ENCODE measurements at places on chromosomes 5 and 9.

DNA sequence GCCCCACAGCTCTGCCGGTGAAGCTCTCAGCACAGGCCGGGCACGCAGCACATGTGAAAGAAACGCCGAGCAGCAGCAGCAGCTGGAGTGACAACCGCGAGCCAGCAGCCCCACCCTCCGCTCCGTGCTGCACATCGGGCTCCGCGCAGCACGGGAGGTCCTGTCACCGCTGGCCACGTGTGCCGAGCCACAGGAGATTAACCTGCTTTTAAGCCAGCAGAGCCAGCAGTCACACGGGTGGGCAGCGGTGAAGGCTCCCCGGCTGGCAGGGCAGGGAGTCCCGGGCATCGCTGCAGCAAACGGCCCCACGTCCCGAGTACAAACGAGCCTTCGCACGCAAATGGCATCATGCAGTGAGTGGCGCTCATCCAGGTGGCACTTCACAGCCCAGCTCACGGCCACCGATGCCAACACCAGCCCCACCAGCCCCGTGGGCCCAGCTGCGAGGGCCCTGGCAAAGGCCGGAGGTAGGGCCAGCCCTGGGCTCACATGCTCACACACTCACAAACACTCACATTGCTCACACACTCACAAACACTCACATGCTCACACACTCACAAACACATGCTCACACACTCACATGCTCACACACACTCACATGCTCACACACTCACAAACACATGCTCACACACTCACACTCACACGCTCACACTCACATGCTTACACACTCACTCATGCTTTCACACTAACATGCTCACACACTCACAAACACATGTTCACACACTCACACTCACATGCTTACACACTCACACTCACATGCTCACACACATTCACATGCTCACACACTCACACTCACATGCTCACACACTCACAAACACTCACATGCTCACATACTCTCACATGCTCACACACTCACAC is 11.1 kb downstream of the CCDC187 start:
- peak; percentile 46 for DNase-seq

GRCh38 chr5:132271251-132272246 is 14.1 kb downstream of the PDLIM4 start:
- no peak for DNase-seq

GRCh38 chr9:35717132-35717870 is 14.7 kb downstream of the TLN1 start:
- DNase-seq: no peak

- DNase-seq: no peak
Observed at GRCh38 chr5:64437496-64437895, 68.3 kb upstream of the RGS7BP start.

GRCh38 chr5:180642181-180642775 is 7.1 kb downstream of the FLT4 start:
- DNase-seq: no peak

DNA sequence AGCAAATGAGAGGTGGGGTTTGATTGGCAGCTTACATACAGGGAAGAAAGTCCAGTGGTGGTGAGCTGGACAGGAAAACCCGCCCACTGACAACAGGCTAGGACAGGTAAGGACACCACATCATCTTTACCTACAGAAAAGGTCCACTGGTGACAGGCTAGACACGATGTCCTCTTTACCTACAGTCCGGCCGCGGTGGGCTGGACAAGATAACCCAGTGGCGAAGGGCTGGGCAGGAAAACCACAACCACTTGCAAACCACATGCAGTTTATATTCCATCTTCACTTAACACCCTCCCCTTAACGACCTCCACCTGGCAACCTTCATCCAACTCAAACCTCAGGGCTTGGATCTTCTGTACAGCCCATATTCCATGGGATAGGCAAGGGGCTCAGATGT is 5.0 kb upstream of the NIPAL4 start:
- no peak for DNase-seq

DNA sequence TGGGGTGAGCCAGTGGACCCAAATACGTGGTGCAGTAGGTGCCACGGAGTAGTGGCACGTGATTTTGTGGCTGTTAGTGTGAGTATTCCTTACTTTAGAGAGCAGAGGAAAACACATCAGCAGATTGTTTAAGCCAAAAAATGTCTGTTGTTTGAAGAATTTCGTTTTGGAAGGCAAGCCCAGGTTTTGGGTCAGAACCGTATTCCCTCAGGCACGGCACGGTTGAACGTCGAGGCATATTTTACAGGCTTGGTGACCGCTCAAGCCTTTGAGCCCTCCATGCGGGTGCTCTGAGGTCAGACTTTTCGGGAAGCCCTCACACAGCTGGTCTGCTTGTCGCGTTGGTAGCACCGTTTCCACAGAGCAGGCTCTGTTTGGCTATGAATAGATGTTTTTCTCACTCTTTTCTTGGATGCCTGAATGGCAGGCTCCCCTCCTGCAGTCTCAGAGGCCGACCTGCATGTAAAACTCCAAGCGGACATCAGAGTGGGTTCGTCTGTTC is 27.2 kb downstream of the NEK6 start:
- DNase-seq: no peak

DNA sequence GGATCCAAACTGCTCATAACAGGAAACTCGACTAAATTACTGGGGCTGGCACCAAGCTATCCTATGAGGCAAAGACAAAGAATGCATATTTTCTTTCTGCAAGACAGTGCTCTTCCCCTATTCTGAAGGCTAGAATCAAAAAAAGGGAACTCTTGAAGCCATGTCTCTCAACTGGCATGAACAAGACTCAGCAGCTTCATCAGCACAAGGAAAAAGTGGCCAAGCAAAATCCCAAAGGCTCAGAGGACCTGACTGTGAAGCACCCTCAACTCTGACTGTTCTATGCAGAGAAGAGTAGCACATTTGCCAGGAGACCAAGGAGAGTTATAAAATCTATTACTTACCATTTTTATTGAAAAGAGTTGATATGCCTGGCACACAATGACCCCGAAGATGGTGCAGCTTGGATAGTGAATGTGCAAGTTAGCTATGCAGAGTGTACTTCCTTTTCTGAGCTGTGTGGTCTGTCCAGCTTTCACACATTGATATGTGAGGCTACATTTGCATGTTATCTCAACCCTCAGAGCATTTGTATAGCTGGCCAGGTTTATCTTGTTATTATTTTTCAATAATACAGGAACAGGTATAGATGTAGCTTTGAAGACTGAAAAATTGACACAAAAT is 51.0 kb upstream of the FYB1 start:
- DNase-seq: no peak

- DNase-seq: no peak
Observed at GRCh38 chr5:149887622-149888183, 56.9 kb downstream of the PDE6A start.

GRCh38 chr9:131447148-131447547 is 53.3 kb downstream of the PRRC2B start:
- DNase-seq: no peak

- no peak for DNase-seq
Observed at GRCh38 chr5:67193439-67193807, 3.2 kb downstream of the CD180 start.

- DNase-seq: no peak
Observed at GRCh38 chr9:38339087-38339486, 53.4 kb upstream of the ALDH1B1 start.

GRCh38 chr9:81530310-81530810 is 159.0 kb downstream of the TLE1 start:
- DNase-seq: no peak

- no peak for DNase-seq
Observed at GRCh38 chr9:16879416-16879815, 8.9 kb upstream of the BNC2 start.

- DNase-seq: peak; percentile 68
Observed at GRCh38 chr9:14909961-14910805, at the start of gene FREM1. Gene FREM1 (minus strand): TSS chr9:14910428. CDS start chr9:14868977, 41,451 bp downstream.

DNA sequence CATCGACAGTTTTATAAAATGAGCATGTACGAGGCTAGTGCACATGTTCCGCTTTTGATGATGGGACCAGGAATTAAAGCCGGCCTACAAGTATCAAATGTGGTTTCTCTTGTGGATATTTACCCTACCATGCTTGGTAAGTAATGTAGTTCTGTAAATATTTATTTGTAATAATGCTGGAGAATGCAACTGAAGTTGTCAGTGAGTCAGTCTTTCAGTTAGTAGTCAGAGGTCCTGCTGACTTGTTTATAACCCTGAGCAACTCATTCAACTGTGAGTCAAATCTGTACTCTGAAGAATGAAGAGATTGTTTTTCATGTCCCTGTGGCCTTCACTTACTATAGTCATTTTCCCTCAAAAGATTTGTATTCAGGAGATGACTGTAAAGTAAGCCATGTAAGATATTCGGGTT is 28.4 kb upstream of the GPR150 start:
- DNase-seq: no peak

DNA sequence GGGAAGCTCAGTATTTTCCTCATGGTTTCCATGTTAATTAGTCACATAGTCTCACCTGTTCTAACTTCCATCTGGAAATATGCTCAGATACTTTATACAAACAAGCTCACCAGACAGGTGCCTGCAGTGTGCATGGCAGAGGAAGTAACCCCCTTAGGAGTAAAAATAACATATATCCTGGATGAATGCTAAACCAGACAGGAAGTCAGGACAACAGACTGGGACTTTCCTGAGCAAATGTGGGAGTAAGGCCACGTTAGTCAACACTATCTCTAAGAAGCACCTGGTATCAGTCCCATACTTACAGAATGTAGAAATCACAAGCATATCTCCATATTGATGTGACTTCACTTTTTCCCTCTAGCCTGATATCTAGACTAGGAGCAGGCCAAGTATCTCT is 128.4 kb downstream of the SEC61B start:
- no peak for DNase-seq

- DNase-seq: no peak
Observed at GRCh38 chr5:67416133-67416937, 219.7 kb upstream of the CD180 start.

DNA sequence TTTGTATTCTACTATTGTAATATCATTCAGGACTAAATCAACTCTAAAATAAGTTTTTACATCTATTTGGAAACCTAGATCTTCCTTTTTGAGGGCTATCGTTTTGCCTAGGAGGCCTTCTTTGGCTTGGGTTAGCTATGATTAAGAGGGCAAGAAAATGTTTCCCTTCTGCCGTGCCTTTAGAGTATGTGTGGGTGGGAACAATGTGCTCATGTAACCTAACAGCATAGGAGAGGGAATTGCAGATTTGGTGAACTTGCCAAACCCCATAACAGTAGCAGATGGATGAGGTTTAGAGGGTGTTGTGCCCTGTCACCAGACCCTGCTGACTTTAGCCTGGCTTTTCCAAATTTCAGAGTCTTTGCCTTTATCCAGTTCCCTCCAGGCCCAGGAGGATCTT is 339.0 kb downstream of the ADGRV1 start:
- DNase-seq: no peak

GRCh38 chr9:87592554-87593358 is 95.1 kb downstream of the DAPK1 start:
- DNase-seq: peak; percentile 61

- DNase-seq: no peak
Observed at GRCh38 chr9:83957248-83957513, 22.8 kb downstream of the HNRNPK start.

DNA sequence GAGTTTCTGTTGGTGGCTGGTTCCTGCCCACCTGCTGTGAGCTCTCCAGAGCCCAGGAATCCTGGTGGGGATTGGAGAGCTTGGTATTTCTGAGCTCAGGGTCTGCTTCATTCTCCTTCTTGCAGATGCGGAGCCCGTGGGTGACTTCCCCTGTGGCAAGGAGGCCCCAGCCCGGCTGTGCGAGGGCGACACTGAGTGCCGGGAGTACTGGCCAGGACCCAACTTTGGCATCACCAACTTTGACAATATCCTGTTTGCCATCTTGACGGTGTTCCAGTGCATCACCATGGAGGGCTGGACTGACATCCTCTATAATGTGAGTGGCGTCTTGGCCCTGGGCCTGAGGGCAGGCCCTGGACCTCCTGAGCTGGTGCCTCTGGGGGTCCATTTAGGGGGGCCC is 39.5 kb downstream of the CACNA1B start:
- no peak for DNase-seq

GRCh38 chr9:137812356-137813023 is 65.1 kb upstream of the CACNA1B start:
- DNase-seq: no peak

GRCh38 chr5:167507463-167508233 is 783.8 kb upstream of the WWC1 start:
- no peak for DNase-seq

GRCh38 chr9:79524266-79524665 is 47.5 kb upstream of the TLE4 start:
- DNase-seq: no peak

DNA sequence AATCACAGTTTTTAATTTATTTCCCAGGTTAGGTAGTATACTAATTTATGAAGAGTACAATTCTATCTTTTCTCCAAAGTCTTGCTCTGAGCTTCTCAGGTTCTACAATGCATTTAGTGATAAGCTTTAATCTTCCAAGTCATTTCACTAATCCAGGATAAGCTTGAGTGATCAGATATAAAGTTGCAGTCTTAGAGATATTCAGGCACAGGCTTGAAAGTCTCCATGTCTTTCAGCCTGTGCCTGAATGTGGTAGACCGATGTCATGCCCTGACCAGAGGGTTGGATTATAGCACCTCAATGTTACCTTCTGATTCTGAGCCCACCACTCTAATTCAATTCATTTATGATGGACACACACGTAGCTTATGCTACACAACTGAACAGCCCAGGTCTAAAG is 3.2 kb downstream of the CRHBP start:
- no peak for DNase-seq

GRCh38 chr9:341634-342421 is 127.2 kb downstream of the DOCK8 start:
- DNase-seq: no peak

GRCh38 chr5:148811756-148812155 is 14.7 kb upstream of the ADRB2 start:
- DNase-seq: no peak

DNA sequence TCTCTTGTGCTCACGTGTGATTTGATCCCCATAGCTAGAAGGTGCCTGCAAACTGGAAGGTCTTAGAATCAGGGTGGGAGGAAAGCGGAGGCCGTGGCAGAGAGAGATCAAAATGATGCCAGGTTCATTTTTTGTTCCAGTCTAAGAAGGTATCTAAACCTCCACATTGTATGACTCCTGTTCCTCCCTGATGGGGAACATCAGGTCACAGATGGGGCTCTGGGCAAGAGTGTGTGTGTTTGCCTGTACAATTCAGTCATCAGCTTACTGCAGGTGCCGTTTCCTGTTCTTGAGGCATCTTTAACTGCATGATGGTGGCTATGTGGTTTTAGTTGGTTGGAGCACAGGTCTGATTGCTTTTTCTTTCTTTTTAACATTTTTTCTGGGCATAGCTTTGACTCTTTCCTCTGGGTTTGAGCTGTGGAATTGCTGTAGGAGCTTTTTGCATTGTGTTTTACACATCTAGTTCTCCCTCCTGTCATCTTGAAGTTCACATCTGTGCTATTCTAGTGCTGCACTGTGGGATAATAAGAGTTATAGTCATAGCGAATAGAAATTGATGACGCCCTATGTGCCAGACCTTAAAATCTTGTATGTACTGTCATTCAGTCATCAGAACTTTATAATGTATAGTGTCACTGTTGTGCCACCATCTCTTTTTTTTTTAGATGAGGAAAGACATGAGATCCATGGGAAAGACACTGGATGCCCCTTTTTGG is 30.8 kb downstream of the ARHGAP26 start:
- no peak for DNase-seq
